Head of caudate nucleus (tissue), 42 donors: ENCODE measurements at places on chromosomes 3 and 15.

- DNase-seq, result no peak
Observed at GRCh38 chr3:42829628-42830436, 20.6 kb downstream of the ACKR2 start.

GRCh38 chr15:52218371-52218770 lies 27.2 kb upstream of the GNB5 start:
- DNase-seq, result no peak

- DNase-seq, result peak; percentile 80
Observed at GRCh38 chr15:101006931-101007691, 88.0 kb downstream of the LRRK1 start.

DNA sequence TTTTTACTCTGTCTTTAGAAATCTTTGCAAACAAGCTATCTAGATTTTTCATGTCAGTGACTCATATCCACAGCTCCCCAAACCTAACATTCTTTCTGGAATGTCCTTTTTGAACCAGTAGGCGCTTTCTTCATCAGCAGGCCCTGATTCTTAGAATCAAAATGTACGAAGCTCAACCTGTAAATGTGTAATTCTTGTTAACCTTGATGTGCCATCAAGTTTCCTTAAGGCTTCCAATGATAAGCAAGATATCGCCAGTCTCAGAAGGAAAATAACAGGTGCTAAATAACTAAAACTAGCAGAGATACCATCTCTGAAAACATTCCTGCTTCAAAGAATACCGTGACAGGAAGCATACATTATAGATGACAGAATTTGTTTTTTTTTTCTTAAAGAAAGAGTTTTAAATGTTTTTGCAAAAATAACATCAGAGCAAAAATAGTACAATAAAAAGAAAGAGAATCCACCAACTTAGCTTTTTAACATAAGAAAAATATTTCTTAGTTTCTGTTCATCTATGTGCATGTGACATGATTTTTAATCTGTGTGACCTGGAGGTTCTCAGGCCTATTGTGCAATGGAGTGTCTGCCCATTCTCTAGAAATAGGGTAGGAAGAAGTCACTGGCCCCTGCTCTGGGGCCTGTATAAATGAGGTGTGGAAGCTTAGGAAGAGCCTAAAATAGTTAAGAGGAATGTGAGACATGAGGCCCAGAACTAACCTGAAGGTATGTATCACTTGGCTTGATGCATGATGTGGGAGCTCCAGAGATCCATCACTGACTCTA lies 14.7 kb upstream of the SECISBP2L start:
- DNase-seq, result no peak

DNA sequence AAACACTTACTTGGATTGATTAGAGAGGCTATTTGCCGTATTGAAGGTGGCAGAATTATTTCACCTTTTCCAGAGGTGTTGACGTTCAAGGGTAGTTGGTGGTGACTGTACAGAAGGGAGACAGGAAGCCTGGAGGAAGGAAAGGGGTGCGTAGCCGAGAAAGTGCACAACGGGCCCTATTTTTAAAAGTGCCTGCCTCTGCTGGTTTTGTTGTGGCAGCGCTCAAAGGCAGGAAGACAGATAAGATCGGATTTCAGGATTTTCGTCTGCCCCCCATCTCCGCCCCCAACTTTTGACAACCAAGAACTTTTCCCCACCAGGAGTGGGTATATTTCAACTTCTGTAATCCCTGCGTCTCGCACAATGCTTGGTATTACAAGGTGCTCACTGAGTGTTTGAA lies 38.5 kb downstream of the SMAD3 start:
- DNase-seq, result no peak

GRCh38 chr3:11600501-11601282 lies 43.0 kb downstream of the VGLL4 start:
- DNase-seq, result peak; percentile 60

- peak; percentile 43 for DNase-seq
Observed at GRCh38 chr15:72859017-72859756, 75.6 kb upstream of the ADPGK start.

- DNase-seq, result no peak
Observed at GRCh38 chr3:132262956-132263355, 54.3 kb upstream of the ACP3 start.

- DNase-seq, result peak; percentile 77
Observed at GRCh38 chr3:120678331-120678947, 3.6 kb downstream of the HGD start.

GRCh38 chr3:123523023-123523412 lies 61.8 kb downstream of the HACD2 start:
- no peak for DNase-seq

DNA sequence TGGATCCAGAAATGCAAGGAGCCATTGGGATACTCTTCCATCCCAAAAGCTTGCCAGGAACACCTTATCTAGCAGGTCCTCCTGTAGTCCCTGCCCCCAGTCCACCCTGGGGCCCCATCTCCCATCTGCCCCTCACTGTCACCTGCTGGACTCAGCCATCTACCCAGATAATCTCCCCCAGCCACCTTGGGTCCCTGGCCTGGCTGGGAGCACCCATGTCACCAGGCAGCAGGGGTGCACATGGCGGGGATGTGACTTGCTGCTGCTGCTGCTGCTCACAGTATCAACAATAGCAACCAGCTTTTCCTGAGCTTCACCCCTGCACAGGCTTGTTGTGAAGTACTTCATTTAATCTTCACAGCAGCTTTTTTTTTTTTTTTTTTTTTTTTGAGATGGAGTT lies 12.6 kb downstream of the PTH1R start:
- no peak for DNase-seq

DNA sequence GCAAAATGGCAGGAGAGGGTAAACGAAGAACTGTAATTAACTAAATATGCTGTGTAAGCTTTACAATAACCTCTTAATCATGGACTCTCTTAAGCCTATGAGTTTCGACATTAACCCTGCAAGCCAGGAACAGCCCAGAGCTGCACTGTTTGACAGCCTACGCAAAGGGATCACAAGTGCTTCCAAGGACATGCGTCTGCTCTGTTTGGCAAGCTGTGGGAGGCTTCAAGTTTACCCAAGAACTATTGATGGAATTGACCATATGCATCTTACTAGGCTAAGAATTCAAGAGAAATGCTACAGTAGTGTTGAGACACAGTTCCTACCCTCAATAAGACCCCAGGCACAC lies 66.0 kb downstream of the PDZRN3 start:
- DNase-seq, result no peak

DNA sequence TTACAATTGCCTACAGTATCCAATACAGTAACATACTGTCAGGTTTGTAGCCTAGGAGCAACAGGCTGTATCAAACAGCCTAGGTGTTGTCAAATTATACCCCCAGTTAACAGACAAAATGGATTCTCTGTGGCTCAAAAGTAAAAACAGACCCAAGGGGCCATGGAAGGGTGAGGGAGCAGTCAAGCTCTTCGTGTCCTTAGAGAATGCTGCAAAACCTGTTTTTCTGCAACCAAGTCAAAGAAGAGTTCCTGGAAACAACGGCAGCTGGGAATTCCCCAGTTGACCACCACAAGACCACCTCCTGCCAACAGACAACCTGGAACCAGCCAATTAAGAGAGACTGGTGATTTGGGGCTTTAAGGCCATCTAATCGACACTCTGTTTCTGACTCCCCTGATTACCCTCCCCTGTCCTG lies 11.1 kb upstream of the THUMPD3 start:
- DNase-seq, result no peak

GRCh38 chr3:183745300-183746098 lies 47.9 kb downstream of the YEATS2 start:
- no peak for DNase-seq
